ENCODE measurements at places on chromosomes 7 and 10. TPM values are rescaled to one million over a fixed set of nuclear protein-coding genes. Genes with fewer than 3 reads are reported as not detected.

DNA sequence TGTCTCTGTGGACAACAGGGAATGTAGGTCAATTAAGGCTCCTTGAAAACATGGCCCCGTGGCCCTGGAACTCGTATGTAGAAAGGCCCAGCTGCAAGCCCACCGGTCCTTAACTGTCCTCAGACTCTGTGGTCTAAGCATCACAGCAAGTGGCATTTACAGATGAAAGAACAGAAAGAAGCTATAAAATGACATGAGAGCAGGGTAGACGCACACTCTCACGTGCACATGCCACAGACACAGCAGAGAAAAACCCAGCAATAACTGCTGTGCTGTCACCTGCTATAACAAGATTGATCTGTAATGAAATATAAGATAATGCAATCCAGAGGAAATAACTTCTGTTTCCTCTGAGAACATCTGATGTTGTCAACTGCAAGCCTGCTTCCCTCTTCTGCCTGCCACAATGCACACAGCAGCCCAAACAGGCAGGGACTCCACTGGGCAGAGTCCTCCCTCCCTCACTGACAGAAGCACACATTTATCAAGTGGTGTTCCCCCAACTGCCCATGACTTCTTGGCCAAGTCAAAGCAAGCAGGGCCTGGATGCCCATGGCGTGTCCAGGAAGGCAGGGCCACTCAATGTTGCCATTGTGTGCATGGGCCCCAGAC lies 63.9 kb downstream of the GFRA1 start:
- DNase-seq, result no peak

DNA sequence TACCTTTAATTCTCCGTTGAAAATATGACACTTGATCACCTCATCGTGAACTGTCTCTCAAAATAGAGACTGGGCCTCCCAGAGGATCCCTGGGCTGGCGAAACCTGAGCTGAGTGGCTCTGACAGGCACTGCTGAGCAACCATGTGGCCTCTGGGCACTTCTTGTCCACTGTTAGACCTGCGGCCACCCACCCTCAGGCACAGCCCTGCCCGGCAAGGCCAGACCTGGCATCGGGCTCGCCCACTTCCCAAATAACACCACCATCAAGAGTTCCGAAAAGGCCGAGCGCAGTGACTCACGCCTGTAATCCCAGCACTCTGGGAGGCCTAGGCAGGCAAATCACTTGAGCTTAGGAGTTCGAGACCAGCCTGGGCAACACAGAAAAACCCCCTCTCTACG lies 82.5 kb downstream of the COBL start:
- DNase-seq, result no peak

DNA sequence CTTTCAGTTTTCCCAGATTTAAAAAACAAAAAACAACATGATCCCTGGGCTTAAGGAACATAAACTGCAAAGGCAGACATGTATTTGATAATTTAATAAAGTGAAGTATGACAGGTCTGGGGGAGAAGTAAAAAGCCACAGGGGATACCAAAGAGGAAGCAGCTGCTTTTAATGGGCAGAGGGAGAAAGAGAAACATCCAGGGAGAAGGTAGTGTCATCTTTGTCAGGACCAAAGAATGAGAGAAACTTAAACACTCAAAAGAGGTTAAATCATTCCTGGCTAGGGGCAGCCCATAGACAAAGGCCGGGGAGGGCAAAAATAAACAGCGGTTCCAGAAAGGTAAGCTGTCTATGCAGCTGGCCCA lies 94.5 kb downstream of the GRB10 start:
- DNase-seq, result no peak

DNA sequence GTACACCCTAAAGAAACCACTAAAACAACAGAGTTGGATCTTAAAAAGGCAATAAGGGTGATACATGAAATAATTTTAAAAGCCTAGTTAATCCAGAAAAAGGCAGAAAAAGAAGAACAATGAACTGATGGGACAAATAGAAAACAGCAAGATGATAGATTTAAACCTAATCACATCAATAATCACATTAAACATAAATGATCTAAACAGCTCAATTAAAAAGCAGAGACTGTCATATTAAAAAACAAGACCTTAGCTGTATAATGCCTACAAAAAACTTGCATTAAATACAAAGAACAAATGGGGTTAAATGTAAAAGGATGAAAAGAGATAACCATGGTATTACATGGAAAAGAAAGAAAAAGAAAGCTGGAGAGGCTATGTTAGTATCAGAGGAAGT lies 96.2 kb downstream of the RTKN2 start:
- no peak for DNase-seq

GRCh38 chr10:77036993-77037734 lies 600.4 kb downstream of the KCNMA1 start:
- peak; percentile 11 for DNase-seq

GRCh38 chr7:27941522-27941921 lies 201.6 kb downstream of the TAX1BP1 start:
- no peak for DNase-seq

Gene STRIP2
- 12.1 TPM for total RNA-seq

Gene WNT8B
- not detected for total RNA-seq

Gene RPEL1
- total RNA-seq, result 0.12 TPM
